EL (cell line): ENCODE measurements at places on chromosomes 4 and X.

DNA sequence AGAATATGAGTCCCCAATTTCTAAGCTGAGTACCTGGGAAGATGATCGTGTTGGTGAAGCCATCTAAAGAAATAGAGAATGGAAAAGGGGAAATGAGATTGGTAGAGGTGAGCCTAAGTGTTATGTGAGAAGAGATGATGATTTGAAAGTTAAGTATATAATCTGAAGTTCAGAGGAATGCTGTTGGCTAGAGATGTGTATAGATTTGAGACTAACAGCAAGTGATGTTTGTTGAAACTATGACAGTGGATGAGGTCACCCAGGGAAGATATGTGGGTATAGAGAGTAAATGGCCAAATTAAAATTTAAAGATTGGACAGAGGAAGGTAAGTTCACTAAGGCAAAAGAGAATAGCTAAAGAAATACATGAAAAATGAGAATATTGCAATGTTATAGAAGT lies 324.2 kb downstream of the MAPK10 start:
- DNase-seq, result peak; percentile 46

DNA sequence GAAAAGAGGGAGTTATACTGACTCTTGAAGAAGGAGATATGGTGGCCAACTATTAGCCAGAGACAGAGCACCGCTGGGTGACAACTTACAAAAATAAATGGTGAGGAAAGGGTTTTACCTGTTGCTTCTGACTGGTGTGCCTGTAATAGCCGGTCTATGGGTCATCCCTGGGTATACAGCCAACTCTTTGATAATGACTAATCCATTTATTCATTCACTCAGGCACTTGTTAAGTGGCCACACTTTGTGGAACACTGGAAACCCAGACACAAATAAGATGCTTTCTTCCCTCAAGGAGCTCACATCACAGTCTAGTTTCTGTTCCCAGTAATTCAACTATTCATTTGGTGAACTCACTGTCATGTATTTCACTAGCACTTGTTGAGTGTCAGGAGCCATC lies 13.2 kb upstream of the CAPN6 start:
- DNase-seq, result no peak

GRCh38 chr4:148757171-148757570 lies 315.0 kb upstream of the NR3C2 start:
- DNase-seq, result no peak

- DNase-seq, result peak; percentile 16
Observed at GRCh38 chr4:40264995-40265909, 68.4 kb downstream of the RHOH start.

GRCh38 chr4:33724685-33725084 lies 2519.6 kb downstream of the ARAP2 start:
- no peak for DNase-seq

- no peak for DNase-seq
Observed at GRCh38 chr4:55439023-55439422, 43.3 kb downstream of the TMEM165 start.

GRCh38 chr4:98481167-98481566 lies 177.2 kb downstream of the TSPAN5 start:
- no peak for DNase-seq

DNA sequence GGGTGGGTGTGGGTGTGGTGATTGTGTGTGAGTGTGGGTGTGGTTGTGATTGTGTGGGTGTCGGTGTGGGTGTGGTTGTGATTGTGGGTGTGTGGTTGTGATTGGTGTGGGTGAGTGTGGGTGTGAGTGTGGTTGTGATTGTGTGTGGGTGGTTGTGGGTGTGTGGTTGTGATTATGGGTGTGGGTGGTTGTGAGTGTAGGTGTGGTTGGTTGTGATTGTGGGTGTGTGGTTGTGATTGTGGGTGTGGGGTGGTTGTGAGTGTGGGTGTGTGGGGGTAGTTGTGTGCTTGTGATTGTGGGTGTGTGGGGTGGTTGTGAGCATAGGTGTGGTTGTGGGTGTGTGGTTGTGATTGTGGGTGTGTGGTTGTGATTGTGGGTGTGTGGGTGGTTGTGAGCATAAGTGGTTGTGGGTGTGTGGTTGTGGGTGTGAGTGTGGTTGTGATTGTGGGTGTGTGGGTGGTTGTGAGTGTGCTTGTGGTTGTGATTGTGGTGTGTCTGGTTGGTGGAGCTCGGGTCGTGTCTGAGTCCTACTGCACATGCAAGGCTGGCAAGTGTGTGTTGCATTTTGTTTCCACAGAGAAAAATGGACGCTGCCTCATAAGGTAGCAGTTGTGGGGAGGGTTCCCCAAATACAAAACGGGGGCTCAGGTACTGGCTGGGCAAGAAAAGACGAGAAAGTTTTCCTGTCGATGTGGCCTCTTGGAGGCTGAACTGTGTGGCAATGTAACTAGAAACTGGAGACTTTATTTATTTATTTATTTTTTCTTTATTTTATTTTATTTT lies 116.7 kb downstream of the UBE2K start:
- peak; percentile 28 for DNase-seq

DNA sequence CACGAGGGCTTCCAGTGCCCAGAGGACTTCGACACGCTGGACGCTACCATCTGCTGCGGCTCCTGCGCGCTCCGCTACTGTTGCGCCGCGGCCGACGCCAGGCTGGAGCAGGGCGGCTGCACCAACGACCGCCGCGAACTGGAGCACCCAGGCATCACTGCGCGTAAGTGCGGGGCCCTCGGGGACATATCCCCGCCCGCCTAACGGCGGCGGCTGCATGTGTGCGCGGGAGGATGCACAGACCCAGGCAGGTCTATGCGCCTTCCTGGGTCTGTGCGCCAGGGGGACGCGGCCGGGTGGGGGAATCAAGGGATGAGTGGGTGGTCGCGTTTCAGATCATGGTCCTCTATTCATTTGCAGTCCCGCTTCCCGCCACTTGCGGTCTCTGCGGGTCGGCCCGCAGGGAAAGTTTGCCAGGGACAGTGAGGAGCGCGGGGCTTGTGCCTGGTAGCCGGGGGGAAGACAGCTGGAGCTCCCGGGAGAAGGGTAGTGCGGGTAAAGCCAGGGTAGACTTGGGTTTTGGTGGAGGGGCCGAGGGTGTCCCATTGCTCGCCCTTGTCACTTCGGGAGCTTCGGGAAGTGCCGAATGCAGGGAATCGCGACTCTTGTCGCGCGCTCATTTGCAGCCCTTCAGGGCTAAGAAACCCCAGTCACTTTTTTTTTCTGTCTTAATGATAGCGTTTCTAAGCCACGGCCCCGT lies 1.0 kb downstream of the SHISA3 start:
- DNase-seq, result no peak

DNA sequence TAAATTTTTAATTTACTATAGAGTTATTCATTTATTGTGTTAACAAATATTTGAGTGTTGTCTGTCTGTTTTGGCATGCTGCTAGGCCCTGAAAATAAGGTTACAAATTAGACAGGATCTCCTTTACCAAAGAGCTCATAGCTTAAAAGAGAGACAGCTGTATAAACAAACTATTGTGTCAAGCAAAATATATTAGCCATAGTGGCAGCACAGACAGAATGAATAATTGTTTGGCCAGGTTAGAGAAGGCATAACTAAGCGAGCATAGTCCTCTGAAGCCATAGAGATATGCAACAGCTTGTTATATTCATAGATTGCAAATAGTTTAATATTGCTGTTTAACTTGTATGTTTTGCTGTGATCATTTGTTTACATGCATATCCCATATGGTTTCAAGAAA lies 66.7 kb upstream of the NDUFC1 start:
- no peak for DNase-seq

GRCh38 chr4:134883831-134884449 lies 682.4 kb upstream of the PABPC4L start:
- no peak for DNase-seq

GRCh38 chr4:145538596-145538995 lies 56.9 kb downstream of the SMAD1 start:
- DNase-seq, result no peak

- no peak for DNase-seq
Observed at GRCh38 chr4:147823130-147823529, 91.2 kb downstream of the ARHGAP10 start.

DNA sequence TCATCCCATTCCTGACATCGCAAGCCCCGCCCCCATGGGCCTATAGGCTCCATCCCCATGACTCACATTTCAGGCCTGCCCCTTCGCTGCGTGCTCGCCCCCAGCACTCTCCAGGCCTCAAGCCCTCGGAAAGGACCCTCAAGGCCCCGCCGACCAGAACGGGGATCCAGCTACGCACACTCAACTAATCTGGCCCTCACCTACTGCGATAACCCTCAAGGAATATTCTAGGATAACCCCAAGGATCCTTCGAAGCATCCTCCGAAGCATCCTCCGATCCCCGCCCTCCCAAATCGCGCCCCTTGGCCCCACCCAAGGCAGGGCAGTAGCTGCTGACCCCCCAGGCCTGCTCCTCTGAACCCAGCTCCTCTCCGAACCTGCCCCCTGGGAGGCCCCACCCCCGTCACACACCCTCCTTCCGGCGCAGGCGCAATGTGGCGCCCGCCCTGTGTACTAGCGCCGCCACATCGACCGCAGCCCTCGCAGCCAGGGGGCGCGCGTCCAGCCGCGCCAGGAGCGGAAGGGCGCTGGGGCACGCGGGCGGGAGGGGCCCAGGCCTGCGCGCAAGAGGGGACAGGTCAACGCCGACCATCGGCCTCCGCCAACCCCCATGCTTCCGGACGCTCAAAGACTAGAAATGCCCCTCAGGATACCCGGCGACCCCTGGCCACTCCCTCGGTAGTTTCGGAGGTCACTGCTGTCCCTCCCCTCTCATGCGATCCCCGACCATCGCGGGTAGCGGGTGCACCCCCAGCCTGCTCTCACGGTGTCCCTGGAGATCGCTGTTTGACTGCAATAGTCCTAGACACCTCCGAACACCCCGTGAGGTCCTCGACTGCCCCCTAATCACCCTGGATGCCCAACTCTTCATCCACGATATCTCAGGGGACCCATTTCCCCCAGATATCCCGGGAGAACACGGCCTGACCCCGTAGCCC lies 6.4 kb upstream of the MAGIX start:
- peak; percentile 88 for DNase-seq

DNA sequence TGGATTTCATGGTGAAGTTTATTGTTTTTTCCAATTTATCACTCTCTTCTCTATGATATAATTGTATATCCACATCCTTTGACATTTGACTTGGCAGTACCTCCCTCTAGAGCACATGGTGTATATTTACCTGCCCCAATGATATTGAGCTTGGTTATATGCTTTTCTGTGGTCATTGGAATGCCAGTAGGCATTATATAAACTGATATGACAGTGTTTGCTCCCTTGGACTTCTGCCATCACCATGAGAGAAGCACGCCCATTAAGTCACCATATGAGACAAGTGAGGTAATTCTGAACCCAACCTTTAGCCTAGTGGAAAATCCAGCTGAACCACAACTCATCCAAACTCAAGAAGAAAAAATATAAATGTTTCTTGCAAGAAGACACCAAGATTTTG lies 2761.5 kb downstream of the ARAP2 start:
- DNase-seq, result no peak

DNA sequence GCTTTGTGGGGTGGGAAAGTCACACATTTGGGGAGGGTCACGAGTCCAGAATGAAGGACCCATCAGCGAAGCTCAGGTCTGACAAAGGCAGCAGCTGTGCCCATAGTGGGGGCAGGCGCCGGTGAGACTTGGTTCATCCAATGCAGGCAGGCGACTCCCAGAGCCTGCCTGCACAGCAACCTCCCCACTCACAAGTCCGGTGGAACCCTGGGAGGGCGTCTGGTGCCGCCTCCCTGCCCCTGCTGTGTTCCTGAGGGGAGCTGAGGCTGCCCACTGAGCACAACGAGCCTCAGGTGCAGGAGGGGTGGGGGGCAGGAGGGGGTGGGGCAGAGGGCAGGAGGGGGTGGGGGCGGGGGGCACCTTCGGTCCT lies 13.7 kb downstream of the LRPAP1 start:
- no peak for DNase-seq

GRCh38 chrX:72026341-72027023 lies 105.2 kb downstream of the RTL5 start:
- peak; percentile 28 for DNase-seq

GRCh38 chr4:152117054-152117453 lies 356.2 kb upstream of the GATB start:
- DNase-seq, result no peak

- DNase-seq, result peak; percentile 90
Observed at GRCh38 chr4:73222466-73223257, 35.9 kb downstream of the ANKRD17 start.

GRCh38 chr4:104752337-104752736 lies 257.6 kb upstream of the CXXC4 start:
- no peak for DNase-seq

GRCh38 chrX:135513130-135513515 lies 7.3 kb upstream of the INTS6L start:
- peak; percentile 0 for DNase-seq

DNA sequence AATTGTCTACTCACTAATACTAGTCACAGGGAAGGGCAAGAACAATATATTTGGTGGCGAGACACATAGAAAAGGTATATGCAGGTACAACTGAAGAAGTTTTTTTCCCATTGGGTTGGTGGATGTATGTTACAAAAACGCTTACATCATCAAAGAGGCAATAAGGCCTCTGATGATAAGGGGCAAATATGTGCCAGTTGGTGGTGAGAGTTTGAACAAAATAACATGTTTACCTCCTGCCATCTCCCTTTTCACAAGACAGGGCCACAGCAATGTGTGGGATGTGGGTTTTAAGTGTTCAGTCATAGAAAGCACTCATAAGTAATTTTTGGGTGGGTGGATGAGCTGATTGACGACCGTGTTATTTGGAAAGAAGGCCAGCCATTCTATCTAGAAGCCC lies 41.7 kb downstream of the PAGE2 start:
- no peak for DNase-seq

GRCh38 chrX:38880296-38880854 lies 79.1 kb downstream of the MID1IP1 start:
- DNase-seq, result peak; percentile 27

- peak; percentile 67 for DNase-seq
Observed at GRCh38 chrX:70479247-70479921, 34.7 kb downstream of the DLG3 start.

DNA sequence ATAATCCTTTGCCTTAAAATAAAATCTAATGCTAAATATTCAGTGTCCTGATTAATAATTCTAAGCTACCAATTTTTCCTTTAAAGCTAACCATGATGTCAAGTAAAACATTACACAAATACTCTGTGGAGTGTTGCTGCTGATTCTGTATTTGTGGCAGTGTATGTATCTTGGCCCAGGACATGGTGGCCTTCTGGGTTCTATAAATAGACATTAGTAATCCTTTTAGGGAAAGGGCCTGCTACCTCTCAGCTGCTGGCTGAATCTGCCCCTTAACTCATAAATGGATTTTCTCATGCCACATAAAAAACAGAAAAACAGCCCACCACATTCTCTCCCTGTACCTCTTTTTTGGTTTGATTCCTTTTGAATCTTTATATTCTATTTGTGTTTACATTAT lies 1.2 kb upstream of the XK start:
- DNase-seq, result no peak

DNA sequence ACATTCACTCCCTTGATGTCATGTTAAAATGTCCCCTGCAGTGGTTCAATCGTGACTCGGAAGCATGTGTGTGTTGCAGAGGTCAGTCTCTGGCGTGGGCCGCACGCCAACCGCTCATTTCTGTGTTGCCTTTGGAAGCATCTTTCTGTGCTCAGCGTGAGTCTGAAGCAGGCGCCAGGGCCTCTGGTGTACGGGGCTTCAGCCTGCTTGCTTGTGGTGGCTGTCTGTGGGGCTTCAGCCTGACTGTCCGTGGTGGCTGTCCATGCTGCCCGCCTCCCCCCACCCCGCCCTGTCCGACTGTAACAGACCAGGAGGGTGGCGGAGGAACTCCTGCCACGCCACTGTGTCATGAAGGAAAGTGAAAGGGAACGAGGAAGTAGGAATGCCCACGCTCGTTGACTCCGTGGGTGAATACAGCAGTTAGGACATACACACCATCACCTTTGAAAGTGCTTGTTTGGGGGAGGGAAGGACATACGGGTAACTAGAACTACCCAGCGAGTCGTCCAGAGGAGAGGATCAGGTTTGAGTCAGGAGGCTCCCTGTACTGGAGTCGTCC lies 14.7 kb upstream of the CLCN4 start:
- DNase-seq, result no peak
